ENCODE measurements at places on chromosomes 4 and X.

GRCh38 chr4:26530099-26530498, 39.8 kb upstream of the CCKAR start:
- DNase-seq, result no peak

DNA sequence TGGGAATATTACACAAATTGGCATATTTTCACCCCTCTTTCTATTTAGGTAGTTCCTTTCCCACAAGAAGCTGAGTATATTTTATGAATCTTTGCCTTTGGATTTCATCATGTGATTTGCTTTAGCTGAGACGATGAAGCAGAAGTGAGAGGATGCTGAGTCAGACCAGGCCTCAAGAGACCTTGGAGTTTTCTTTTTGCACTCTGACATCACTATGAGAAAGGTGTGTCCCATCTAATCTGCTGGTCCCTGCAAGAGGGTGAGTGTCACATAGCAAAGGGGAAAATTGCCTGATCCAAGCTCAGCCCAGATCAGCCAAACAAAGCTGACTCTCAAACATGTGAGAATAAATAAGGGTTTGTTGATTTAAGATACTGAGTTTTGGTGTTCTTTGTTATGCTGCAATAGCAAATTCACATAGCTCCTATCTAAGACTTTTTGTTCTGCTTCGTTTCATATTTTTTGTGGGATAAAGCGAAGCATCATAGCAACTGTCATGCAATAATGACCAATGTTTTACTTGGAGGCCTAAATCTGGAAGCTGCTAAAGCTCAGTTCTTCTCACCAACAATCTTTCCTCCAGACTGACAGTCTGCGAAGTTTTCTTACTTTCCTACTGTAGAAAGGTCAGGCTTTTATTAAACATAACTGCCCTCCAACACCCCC, 176.9 kb downstream of the PDHA2 start:
- DNase-seq, result no peak

DNA sequence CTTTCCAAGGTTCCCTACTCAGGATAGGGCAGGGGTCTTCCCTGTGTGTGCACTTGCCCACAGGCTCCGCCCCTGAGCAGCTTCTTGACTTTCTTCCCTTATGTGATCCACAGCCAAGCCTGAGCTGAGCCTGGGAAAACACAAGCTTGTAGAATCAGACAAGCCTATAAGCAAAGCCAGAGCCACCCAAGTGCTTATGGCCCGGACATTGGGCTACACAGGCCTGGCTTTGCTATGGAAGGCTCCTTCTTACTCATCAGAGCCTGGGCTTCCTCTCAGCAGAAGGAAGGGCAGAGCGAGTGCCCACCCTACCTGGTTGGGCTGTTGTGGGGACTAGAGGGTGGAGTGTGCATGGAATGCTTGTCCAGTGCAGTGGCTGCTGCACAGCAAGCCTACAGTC, 1.3 kb upstream of the TNIP2 start:
- DNase-seq, result no peak

DNA sequence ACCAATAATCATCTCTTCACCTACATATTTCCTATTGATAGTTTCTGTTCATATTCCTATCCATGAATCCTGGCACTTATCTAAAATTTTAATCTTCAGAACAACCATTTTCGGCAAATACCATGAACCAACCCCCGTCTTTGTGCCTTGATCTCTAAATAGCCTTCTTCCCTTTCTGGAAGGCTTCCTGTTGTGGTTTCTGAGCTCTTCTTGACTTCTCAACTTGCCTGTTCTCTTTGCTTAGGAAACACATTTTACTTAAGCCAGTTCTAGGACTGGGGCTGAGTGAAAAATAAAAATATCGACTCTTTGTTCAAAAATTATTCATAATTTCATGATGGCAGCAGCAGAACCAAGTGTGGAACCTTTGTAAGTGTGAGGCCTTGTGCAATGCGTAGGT, 882.4 kb downstream of the C4orf33 start:
- DNase-seq, result no peak

GRCh38 chrX:109463784-109464183, 18.1 kb downstream of the GUCY2F start:
- no peak for DNase-seq

DNA sequence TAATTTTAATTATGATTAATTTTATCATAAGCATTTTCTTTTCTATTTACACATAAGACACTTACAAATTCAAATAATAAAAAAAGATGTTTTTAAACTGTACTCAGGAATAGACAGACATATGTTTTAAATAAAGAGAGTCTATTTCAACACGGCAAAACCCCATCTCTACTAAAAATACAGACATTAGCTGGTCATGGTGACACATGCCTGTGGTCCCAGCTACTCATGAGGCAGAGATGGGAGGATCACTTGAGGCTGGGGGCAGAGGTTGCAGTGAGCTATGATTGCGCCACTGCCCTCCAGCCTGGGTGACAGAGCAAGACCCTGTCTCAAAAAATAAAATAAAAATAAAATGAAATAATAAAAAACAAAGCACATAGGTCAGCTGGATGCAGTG, 14.8 kb downstream of the FAM9B start:
- no peak for DNase-seq

- no peak for DNase-seq
Observed at GRCh38 chr4:152104356-152104755, 343.5 kb upstream of the GATB start.

GRCh38 chr4:69051576-69051943, 44.7 kb upstream of the UGT2B7 start:
- DNase-seq, result no peak

DNA sequence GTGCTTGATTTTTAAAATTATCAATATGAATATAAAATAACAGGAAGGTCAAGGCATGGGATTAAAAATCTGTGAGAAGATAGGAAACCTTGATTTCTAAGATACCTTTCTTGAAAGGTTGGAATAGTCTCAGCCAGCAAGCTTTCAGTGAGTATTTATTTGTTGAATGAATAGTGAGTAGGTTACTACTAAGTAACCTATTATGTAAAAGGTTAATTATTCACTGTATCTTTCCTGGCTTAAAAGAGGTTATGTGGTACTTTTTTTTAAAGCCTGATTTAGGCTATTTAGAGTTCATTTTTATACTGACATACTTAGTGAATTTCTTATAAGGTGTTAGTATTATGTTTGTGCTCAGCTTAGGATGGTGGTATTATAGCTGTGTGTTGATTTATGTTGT, 123.5 kb downstream of the PTPN13 start:
- DNase-seq, result no peak
